ENCODE measurements at places on chromosomes 3 and 15.
A peak's percentile ranks its signal among the peaks of the same experiment; 100 is the strongest.

DNA sequence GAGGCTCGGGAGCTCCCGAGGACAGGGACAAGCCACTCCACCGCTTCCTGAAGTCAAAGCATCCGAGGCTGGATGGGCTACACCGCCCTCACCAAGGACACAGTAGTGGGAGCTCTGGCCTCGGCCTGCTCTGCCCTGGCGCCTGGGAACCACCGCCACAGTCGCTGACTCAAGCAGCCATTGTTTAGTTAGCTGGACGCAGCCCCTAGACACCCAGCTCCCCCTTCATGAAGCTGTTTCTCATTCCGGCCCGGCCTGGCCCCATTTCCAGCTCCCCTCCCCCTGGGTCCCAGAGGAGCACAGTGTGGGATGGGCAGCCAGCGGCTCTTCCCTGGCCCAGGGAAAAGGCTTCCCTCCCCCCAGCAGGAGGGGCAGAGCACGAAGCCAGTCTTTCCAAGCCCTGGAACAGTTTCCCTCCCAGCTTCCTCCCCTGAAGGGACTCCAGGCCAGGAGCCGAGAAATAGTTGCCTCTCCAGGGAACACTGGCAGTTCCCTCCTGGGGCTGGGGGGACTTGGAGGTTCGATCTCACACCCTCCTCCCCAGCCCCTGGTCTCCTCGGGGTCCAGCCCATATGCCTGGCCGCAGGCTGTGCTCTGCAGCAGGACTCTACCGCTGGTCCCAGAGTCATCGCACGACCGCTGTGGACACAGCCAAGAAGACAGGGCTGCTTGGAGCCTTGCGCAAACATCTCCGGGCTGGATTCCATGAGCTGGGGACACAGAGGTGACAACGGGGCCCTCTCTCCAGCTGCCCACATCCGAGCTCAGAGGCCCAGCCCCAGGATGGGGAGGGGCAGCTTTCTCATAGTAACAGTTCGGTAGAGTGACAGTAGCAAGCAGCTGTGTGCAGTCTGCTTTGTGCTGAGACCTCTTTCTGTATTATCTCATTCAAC lies 10.0 kb downstream of the PLXND1 start:
- peak; percentile 39 for DNase-seq

DNA sequence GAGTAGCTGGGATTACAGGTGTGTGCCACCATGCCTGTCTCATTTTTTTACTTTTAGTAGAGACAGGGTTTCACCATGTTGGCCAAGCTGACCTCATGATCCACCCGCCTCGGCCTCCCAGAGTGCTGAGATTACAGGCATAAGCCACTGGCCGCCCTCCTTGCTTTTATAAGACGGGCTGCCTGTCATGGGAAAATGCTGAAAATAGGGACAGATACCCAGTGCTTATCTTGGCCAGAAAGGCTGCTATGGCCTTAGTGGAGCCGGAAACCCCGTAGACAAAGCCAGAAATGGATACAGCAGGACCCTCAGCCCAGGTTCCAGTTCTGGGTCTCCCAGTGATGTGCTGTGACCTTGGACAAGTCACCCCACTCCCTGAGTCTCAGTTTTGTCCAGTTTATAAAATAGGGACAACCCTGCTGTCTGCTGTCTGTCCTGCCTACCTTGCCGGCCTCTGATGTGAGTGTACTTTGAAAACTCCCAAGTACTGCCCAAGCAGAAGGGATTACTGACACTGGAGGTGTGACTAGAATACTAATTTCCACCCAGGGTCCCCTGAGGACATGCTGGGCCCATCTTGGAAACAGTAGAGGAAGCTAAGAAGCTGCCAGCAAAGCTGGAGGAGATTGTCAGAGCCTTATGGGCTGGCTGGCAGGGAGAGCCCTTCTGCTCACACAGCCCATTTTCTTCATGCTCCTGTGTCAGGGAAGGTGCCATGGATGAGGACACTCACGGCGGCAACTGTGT lies 59.6 kb downstream of the BDH1 start:
- DNase-seq: no peak

GRCh38 chr15:70443486-70444273 lies 319.7 kb downstream of the UACA start:
- no peak for DNase-seq

DNA sequence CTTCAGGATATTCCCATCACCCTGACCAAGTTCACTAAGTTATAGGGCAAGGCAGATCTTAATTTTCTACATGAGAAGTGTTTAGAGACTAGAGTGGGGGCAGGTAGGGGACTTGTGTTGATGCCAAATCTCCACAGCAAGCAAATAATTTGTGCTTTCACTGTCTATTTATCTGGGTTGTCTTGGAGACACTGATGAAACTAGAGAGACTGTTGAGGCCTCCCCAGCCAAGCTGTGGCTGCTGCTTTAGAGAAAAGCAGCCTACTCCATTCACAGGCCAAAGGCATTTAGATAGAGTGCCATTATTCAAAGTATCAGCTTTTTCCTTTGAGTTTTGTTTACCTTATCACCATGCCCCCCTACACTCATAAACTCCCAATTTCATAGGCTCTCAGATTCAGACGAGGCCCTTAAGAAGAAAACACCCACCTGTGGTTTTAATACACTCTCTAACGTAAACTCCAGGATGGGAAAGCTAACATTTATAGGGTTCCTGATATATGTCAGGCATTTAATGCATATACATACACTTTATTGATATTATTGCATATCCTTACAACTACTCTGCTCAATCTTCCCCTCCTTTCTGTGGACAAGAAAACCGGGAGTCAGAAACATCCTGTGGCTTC lies 130.4 kb upstream of the FOXB1 start:
- no peak for DNase-seq

DNA sequence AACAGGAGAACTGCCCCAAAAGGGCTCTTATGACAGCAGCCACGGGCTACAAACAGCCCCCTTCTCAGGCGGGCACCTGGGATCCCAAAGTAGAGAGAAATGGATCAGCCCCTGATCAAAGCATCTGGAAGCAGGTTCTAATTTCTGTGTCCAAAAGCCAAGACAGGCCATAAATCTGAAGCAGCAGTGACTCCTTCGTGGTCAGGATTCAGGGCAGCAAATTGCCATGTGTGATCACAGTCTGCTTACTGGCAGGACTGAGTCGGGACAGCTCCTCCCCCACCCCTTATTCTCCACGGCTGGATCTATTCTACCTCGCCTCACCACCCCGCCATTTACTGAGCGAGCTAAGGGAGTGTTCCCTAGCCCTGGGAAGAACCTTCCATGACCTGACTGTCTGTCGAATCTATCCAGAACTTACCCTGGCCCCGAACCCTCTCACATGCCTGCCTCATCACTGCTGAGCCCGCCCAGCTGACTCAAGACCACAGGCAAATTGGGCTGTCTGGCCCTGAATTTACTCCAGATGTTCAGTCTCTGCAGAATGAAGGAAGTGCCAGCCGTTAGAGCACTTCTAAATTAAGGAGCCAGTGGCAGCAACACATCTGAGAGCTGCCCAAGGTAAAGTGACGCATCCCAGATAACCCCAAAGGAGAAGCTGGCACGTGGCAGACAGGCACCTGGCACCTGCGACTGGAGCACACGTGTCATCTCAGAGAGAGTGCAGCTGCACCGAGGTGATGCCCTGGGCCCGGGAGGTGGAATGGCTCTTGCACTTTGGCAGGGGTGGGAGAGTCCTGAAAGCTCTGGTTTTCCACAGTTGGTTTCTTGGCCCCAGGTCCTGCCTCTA lies 1.3 kb downstream of the LRRC15 start:
- no peak for DNase-seq

GRCh38 chr3:11034309-11034985 lies 41.9 kb downstream of the SLC6A1 start:
- no peak for DNase-seq

DNA sequence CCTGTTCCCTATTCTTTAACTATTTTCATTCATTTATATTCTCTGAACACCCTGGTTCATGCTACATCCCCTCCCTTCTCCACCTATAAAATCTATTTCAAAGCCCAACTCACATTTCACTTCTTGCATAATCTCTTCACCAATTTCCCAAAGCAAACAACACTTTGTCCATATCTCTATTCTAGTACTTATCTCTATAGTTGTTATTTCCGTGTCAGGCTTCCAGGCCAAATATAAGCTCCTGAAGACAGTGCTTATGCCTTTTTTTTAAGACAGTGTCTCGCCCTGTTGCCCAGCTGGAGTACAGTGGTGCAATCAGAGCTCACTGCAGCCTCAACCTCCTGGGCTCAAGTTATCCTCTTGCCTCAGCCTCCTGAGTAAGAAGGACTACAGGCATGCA lies 43.6 kb downstream of the DNAH12 start:
- no peak for DNase-seq

DNA sequence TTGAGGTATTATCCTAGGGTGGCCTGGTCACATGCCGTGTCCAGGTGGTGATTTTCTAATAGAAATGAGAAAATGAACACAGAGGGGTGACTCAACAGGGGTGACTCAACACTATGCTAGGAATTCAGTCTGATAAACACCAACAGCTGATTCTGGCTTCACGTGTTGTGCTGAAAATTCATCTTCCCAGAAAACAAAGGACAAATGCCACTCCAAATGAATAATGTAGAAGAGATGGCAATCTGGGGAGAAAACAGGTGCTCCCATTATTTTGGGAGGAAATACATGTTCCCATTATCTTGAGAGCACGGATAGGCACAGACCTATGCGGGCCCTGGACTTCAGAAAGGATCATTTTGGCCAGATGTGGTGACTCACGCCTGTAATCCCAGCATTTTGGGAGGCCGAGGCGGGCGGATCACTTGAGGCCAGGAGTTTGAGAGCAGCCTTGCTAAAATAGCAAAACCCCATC lies 101.2 kb upstream of the MEX3B start:
- DNase-seq: no peak

- peak; percentile 60 for DNase-seq
Measured at GRCh38 chr3:61685755-61686154, 124.4 kb downstream of the PTPRG start.

GRCh38 chr3:4684976-4685375 lies 191.8 kb downstream of the ITPR1 start:
- no peak for DNase-seq

DNA sequence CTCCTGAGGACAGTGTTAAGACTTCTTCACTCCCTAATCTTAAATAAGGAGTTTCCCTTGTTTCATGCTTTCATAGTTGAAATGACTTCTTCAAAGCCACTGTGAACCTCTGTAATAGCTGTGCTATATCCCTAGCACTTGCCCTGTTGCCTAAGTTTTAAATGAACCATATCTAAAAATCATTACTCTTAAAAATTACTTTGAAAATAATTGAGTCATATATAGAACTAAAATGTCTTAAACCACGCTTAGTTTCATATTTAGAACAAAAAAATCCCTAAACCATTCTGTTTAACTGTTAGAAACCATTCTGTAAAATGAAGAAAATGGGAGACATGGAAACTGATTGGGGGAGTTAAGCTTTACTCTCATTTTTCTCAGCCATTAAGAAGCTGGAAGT lies 29.8 kb downstream of the DNAJC19 start:
- no peak for DNase-seq

DNA sequence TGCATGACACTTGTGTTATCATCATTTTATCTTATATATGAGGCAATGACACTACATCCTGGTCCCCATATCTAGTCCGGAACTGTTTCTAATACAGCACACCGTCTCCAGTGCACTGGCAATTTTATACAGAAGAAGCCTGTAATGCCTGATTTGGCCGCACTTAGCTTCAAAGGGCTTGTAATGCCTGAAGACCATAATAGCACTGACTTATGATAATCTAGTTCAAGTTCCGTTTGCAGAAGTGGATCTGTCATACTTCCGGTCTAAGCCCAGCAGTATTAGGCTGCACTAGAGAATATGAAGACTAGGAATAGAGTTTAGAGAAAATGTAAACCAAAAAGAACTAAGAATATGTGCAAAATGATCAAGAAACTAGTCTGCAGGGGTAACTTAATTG lies 1.3 kb downstream of the BNIP2 start:
- no peak for DNase-seq

GRCh38 chr3:153553605-153553945 lies 391.5 kb downstream of the RAP2B start:
- no peak for DNase-seq

DNA sequence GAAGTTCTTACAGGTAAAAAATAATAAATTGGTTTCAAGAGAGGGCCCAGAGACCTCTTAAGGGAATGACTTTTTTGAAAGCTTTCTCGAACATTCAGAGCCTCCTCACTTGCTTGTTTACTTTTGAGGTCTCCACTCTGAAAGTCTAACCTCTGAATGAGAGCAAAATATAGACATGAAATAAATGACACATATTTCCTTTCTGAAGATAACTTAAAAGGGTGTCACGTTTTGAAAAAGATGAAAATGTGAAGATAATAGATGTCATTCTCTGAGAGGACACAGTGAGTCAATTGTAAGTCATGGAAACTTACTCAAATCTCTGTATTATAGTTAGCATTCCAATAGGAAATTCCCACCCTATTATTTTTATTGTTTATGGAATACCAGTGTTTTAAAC lies 44.6 kb downstream of the HACD2 start:
- no peak for DNase-seq

- DNase-seq: no peak
Measured at GRCh38 chr15:72161361-72162132, 36.0 kb downstream of the GRAMD2A start.

DNA sequence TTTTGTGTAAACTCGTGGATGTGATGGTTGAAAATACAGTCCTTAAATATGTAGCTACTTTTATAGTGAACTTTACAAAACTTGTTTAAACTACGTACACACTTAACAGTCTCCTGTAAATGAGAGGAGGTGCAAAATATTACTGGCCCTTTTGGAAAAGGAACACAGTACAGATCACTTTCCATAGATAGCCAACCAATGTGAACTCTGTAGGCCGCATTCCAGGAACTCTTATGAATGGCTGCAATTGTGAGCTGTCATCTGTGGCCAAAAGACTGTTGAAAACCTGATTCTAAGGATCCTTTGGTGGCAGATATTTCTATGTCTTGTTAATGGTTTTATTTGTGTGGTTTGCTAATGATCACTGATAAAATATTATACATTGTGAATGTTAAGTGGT lies 6.2 kb downstream of the TSC22D2 start:
- DNase-seq: no peak

- DNase-seq: no peak
Measured at GRCh38 chr3:61697301-61697700, 135.9 kb downstream of the PTPRG start.

GRCh38 chr3:121995161-121996137 lies 26.6 kb downstream of the ILDR1 start:
- peak; percentile 67 for DNase-seq

- no peak for DNase-seq
Measured at GRCh38 chr15:94487635-94488034, 256.3 kb downstream of the MCTP2 start.

- no peak for DNase-seq
Measured at GRCh38 chr3:64074060-64074459, 50.8 kb upstream of the PSMD6 start.

- DNase-seq: no peak
Measured at GRCh38 chr3:50100956-50101845, 12.5 kb downstream of the RBM5 start.

All from NCI-H2029 (cell line).